ENCODE measurements at places on chromosomes 1 and 21.

DNA sequence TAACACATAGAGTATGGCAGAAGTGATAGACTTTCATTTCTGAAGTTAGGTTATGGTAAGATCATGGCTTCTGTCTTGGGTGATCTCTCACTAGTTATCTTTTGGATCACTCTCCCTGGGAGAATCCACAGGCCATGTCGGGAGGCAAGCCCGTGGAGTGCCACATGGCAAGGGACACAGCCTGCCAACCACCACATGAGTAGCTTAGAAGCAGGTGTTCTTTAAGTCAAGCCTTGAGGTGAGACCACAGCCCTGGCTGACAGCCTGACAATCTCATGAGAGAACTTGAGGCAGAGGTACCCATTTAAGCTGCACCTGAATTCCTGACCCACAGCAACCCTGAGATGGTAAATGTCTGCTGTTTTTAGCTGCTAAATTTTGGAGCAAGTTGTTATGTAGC, 130.4 kb downstream of the KCNN3 start:
- no peak for DNase-seq
- peaks cover 2% of the 10 kb centered on the region for H3K4me1 ChIP-seq
- H3K27ac ChIP-seq, result no peak overlapping the region
- H3K27me3 ChIP-seq, result peaks cover 45% of the 10 kb centered on the region

DNA sequence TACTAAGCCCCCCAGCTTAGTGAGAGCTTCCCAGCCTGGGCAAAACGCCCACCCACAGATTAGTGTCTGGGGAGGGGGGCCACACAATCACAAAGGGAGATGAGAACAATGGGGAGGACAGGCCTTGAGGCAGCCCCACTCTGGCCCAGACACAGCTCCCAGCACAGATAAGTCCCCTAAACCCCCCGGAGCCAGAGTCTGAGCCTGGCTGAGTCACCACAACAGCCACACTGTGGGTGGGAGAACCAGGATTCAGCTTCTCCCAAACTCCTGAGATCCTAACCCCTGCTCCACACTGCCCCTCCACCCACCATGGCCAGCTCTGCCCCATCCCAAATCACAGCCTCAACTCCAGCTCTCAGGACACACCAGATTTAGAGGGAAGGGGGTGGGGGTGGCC, 4.2 kb downstream of the NECTIN4 start:
- no peak overlapping the region for H3K4me3 ChIP-seq
- no peak overlapping the region for H3K27ac ChIP-seq
- no peak for DNase-seq
- H3K4me1 ChIP-seq, result no peaks in the 10 kb centered on the region

- H3K27me3 ChIP-seq, result no peaks in the 10 kb centered on the region
- DNase-seq, result no peak
- no peak overlapping the region for H3K27ac ChIP-seq
- no peaks in the 10 kb centered on the region for H3K4me1 ChIP-seq
- no peak overlapping the region for H3K4me3 ChIP-seq
Observed at GRCh38 chr21:15992171-15992570, 262.4 kb downstream of the USP25 start.

DNA sequence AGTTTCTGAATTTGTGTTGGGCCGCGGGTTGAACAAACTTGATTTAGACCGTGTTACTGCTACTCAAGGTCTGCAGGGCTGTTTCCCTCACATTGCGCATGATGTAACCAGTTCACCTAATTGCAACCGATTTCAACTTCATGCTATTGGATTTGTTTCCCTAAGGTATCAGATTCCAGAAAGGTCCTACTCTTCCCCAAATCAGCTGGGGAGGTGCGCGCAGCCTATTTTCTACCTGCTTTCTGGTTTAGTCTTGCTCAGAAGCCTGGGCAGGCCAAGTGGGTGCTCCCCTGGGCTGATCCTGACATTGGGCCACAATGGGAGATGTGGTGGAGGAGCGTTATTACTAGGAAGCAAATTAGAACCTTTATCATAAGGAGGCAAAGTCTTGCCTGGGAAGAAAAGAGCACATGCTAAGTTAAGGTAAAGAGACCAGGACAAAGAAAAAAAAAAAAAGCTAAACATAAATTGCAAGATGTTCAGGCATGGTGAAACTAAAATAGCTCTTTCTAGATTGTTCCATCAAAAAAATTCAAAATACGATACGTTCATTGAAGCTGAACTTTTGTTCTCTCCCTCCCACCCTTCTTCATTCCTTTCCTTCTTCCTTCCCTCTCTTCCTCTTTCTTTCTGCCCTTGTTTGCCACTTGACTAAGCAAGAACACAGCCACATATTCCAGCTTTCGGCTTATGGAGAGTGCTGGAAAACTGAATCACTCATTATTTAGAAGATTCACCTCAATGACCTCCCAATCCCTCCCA, 28.8 kb upstream of the TARBP1 start:
- no peak overlapping the region for H3K27ac ChIP-seq
- no peak for DNase-seq
- peaks cover 25% of the 10 kb centered on the region for H3K4me1 ChIP-seq
- H3K4me3 ChIP-seq, result no peak overlapping the region
- H3K36me3 ChIP-seq, result peaks cover 6% of the 10 kb centered on the region

Data from stimulated activated naive B cell treated with anti-CD40 and anti-IgM and Interleukin-4, amounts not matched to agents 10 μg/mL and 1 μg/mL and 100 μg/mL, for 72 hours (primary cell).